Ascending aorta (tissue), 2 donors: ENCODE measurements at places on chromosomes 3 and 15. TPM values are rescaled to one million over a fixed set of nuclear protein-coding genes. Genes with fewer than 3 reads are reported as not detected.

Gene EXD1
- not detected for total RNA-seq

DNA sequence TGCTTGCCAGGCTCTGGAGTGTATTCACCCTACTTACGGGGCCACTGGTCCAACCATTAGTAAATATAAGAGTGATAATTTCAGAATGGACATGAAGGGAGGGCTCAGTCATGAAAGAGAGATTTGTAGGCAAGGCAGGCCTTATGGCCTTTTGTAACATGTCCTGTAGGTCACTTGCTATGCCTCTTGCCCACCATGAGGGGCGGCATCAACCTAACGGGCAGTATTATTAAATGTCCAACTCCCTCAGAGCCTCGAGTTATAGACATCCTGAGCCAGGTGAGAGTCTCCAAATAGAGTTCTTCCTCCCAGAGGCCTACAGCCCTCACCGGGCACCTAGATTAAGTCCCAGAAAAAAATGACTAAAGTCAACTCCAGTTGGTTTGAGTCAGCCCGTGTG, 30.2 kb downstream of the ONECUT1 start:
- DNase-seq, result no peak

DNA sequence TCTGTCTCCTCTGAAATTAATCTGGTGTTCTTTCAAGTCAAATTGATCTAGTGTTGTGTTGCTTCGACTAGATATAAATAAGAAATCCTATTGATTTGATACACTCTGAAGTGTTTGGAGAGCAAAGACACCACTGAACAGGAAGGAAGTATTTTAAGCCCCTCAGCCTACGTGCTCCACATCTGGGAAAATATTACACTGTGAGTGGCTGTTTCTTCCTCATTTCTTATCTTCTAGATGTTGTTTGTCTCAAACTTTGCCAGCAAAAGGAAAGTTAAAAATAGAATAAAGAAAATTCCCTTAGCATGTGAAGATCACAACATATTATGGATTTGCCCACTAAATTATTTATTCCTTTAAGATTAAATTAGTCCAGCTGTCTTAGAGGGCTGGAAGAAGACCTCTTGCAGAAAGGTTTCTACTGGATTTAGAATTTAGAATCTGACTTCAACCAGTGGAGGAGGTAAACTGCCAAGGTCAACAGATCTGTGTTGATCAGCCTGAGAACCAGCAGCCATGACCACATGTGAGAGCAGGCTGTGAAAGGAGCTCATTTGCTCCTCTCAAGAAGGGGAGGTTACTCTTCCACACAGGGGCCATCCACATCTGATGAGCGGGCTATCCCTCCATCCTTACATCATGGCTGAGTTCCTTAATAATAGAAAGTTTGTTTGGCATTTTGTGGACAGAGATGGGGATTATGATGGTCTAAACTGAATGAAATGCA, 46.3 kb upstream of the ACKR4 start:
- DNase-seq, result no peak

DNA sequence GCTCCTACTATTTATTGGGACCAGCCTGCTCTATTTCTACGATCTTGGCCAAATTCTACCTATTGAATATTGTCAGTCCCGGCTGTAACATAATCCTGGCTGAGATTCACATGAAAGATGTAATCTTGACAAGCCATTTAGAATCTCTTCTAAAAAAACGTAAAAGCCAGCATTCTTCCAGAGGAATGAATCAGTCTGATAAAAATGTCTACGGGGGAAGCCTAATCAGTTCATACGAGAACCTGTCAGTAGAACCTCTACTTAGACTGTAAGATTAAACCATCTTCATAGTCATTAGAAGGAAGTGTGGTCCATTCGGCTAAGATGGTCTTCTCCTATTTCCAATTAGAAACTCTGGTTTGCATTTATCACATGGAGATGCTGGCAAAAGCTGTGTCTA, 147.2 kb upstream of the WNT5A start:
- DNase-seq, result no peak

- DNase-seq, result no peak
Observed at GRCh38 chr3:178845420-178846118, 226.0 kb downstream of the ZMAT3 start.

- DNase-seq, result no peak
Observed at GRCh38 chr3:184466413-184466960, 86.6 kb downstream of the CHRD start.

Gene EFHB
- total RNA-seq, result not detected

Gene AEN
- total RNA-seq, result 13.5 TPM

Gene PIERCE2
- not detected for total RNA-seq
